Calu3 (cell line): ENCODE measurements at places on chromosomes 7 and 10.

- no peak for DNase-seq
These were observed 276.9 kb downstream of the SFMBT2 start for GRCh38 chr10:7133958-7134357.

DNA sequence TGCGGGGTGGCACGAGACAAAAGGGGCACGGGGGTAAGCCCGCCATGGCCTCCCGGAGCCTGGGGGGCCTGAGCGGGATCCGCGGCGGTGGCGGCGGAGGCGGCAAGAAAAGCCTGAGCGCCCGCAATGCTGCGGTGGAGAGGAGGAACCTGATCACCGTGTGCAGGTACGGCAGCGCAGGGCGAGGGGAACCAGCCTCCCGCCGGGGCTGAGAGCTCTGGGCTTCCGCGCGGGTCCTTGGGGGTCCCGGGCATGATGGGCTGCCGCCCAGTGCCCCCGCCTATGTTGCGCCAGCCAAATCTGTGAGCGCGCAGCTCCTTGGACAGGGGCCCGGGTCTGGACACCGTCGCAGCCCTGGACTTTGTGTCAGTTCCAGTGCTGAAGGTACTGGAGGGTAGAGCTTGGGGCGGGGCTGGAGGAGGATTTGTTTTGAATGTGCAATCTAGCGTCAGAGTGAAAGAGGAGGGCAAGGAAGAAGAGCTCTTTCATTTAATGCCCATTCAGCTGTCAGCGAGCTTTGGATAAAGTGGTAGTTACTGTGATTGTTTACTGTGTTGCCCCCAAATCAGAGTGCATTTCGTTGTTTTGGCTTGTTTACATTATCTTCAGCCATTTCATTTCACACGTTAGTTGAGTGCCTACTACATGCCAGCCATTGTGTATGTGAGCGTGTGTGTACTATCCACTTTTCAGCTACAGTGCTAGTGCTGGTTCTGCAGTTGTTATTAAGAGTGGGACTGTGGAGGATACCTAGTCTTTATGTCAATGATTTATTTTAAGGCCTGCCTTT is 777 bp downstream of the RUNDC3B start:
- peak; percentile 32 for DNase-seq

DNA sequence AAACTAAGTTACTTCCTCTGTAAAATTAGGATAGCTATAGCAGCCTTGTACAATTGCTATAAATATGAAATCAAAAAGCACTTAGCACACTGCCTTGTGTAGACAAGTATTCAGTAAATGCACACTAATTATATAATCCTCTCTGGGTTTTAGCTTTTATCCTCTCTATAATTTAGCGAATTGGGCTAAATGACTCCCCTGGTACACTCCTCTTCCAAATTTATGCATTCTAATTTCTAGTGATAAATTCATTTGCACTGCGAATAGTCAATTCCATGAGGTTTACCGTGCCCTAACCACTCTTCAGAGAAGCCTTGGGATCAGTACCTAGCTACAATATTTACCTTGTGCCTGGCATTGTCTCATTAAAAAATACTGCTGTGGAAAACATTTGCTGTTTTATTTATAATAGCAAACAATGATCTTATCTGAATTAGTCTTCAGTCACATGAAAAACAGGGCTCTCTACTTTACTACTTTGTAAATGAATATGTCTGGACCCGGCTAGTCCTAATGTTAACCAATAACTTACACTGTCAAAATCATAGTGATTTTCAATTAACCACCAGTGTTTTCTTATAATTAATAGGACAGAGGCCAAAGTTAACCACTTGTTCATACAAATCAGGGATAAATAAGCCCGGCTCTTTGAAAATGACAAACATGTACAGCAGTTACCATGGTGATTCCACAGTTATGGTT is 577.9 kb downstream of the IPMK start:
- DNase-seq = no peak

- DNase-seq = no peak
These were observed 60.1 kb downstream of the ZNF783 start for GRCh38 chr7:149321978-149322541.

DNA sequence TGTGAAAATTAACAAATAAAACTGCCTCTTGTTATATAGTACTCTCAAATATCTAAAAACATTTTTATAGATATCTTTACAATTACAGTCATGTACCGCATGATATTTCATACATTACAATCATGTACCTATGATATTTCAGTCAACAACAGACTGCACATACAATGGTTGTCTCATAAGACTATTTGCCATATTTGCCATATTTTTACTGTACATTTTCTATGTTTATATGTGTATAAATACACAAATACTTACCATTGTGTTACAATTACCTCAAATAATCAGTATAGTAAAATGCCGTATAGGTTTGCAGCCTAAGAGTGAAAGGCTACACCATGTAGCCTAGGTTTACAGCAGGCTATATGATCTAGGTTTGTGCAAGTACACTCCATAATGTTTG is 336.0 kb upstream of the PCDH15 start:
- DNase-seq = no peak

DNA sequence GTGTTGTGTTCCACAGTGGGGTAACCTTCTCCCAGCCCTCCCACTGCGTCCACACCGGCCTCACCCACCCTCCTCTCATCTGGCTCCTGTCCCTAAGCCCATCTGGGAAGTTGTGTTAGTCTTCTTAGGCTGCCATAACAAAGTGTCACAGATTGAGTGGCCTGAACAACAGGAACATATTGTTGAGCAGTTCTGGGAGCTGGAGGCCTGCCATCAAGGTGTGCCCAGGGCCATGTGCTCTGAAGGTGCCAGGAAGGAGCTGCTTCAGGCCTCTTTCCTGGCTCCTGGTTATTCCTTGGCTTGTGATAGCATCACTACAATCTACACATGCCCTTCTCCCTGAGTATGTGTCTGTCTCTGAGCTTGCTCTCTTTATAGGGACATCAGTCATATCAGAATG is 327.6 kb upstream of the COBL start:
- no peak for DNase-seq

DNA sequence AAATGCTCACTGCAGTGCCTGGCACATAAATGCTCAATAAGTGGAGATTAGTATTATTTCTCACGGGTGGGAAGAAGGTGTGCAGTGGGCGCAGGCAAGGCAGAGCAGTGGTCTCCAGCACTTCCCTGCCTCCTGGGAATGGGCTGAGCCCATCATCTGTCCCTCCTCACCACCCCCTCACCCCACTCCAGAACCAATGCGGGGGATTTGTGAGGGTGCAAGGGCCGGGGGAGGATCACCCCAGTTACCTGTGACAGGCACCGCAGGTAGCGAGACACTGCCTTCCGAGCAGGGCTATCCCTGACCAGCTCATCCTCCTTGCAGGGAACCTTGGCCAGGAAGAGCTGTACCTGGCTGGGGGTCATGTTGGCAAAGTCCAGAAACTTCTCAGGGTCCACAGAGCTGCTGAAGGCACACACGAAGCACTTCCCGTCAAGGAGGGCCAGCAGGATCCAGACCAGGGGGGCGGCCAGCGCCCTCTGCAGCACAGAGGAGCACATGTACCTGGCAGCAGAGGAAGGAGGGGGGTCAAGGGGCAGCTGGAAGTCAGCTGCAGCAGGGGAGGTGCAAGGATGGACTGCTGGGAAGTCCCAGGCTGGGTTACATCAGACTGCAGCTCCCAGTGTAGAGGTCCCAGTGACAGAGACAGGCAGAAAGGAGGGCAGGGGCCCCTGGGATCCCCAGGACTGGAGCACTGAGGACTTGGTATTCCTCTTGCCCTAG is 2.8 kb downstream of the CALHM3 start:
- DNase-seq = no peak

DNA sequence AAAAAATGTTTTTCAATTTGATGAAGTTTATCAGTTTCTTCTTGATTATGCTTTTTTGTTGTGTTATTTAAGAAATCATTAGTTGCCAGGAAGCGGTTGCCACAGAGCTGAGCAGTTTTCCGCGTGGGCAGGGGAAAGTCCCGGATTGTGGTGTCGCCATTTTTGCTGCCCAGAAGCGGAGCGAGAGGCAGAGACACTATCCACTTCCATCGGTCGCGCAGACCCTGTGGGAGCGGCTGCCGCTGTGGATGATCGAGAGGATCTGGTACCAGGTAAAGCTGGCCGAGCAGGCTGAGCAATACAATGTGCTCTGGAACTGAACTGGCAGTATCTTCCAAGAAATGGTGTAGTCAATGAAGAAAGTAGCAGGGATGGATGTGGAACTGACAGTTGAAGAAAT is 119.8 kb downstream of the ZNF736 start:
- DNase-seq = no peak

DNA sequence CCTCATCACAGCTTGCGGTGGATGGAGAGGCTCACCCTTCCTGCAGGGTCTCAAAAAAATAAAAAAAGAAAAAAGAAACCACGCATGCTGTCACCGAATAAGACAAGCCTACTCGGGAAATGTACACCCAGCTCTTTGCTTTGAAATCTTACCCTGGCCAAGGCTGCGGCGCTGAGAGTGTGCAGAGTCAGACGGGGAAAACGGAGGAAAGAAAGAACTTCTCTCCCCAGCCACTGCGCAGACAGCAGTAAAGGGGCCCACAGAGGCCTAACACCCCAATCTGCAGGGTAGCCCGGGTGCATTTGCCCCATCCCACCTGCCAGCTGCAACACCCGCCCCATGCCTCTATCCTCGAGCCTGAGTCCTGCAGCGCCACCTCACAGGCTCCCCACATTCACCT is 14.8 kb downstream of the SLIT1 start:
- DNase-seq = no peak

GRCh38 chr7:23212841-23213240 is 31.0 kb downstream of the NUP42 start:
- no peak for DNase-seq

DNA sequence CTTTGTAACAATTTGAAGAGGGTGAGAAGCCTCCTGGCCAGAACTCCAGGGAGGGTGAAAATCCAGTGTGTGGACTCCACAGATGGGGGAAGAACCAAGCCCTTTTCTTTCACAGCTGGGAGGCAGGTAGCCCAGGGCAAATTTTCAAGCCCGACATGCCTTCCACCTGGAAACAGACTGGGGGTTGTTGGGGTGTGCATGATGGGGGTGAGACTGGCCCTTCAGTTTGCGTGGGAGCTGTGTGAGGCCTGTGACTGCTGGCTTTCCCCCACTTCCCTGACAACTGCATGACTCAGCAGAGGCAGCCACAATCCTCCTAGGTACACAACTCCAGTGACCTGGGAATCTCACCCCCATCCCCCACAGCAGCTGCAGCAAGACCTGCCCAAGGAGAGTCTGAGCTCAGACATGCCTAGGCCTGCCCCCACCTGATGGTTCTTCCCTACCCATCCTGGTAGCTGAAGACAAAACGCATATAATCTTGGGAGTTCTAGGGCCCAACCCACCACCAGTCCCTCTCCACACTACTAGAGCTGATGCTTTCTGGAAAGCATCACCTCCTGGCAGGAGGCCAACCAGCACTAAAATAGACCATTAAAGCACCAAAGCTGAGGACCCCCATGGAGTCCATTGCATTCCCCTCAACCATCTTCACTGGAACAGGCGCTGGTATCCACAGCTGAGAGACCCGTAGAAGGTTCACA is 445.4 kb downstream of the TFEC start:
- DNase-seq = no peak

- DNase-seq = peak; percentile 90
These were observed at the start of the genes GLUD1 and SHLD2 for GRCh38 chr10:87094373-87095235. Gene GLUD1, minus strand, starts transcription at chr10:87094843. Its CDS starts 74 bp downstream, at chr10:87094769. Gene SHLD2, plus strand, starts transcription at chr10:87095206. Its CDS starts 56,149 bp downstream, at chr10:87151355.

DNA sequence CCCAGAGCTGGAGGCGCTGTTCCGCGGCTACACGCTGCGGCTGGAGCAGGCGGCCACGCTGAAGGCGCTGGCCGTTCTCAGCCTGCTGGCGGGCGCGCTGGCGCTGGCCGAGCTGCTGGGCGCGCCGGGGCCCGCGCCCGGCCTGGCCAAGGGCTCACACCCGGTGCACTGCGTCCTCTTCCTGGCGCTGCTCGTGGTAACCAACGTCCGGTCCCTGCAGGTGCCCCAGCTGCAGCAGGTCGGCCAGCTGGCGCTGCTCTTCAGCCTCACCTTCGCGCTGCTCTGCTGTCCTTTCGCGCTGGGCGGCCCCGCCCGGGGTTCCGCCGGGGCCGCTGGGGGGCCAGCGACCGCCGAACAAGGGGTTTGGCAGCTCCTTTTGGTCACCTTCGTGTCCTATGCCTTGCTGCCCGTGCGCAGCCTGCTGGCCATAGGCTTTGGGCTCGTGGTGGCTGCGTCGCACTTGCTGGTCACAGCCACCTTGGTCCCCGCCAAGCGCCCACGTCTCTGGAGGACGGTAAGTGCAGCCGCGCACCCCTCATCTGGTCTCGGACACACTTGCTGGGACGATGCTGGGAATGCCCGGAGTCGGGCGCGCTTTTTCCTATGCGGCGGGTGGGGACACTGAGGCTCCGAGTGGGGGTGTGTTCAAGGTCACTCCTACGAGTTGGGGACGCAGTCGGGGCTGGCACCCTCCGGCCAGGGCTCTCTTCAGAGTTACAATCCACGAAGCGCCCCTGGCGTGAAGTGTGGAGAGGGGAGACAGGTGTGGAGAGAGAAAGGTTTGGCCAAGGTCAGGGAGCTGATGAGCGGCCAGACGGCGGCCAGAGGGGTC is 717 bp downstream of the ADCY1 start:
- peak; percentile 74 for DNase-seq

- no peak for DNase-seq
These were observed 426.3 kb upstream of the POT1 start for GRCh38 chr7:125355899-125356298.

- no peak for DNase-seq
These were observed 1358.9 kb upstream of the LRRTM3 start for GRCh38 chr10:65566906-65567305.

GRCh38 chr7:14389181-14389591 is 399.7 kb upstream of the ETV1 start:
- no peak for DNase-seq

DNA sequence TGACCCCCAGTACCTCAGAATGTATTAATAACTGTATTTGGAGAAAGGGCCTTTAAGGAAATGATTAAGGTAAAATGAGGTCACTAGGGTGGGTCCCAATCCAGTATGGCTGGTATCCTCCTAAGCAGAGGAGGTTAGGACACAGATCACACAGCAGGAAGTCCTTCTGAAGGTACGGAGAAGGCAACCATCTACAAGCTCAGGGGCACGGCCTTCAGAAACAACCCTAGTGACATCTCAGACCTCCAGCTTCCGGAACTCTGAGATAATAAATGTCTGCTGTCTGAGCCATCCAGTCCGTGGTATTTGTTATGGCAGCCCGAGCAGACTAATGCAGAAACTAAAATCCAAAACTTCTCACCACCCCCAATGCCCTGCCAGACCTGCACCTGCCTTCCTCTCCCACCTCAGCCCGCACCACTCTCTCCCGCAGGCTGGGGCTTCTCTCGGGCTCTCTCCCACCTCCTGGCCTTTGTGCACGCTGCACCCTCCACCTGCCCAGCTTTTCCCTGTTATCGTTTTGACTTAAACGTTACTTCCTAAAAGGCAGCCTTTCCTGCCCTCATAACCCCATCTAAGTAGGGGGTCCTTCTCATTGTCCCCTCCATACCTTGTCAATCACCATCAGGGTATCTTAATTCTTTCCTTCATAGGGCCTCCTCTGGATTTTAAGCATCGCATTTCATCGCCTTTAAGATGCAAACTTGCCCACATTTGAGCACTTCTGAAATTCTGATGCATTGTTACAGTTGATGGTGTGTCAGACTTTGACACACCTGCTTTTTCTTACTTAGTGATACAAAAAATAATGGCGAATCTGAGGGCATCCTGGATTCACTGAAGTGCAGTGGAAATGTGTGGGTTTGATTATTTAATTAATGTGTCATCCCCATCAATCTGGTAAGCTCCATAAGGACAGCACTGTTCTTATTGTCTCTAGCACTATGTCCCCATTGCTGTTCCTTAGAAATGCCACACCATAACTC is 32.2 kb upstream of the AQP1 start:
- no peak for DNase-seq
